ENCODE measurements at places on chromosomes 6 and 20. TPM values are rescaled to one million over a fixed set of nuclear protein-coding genes. Genes with fewer than 3 reads are reported as not detected.

The HLA-DRB5 gene
- total RNA-seq = not detected

The DDR1 gene
- 28.8 TPM for total RNA-seq

The GRIK2 gene
- total RNA-seq = not detected

The SAMD5 gene
- 1.2 TPM for total RNA-seq

The SGK2 gene
- not detected for total RNA-seq

The NHLRC1 gene
- 0.29 TPM for total RNA-seq

The C20orf202 gene
- not detected for total RNA-seq
